ENCODE measurements at places on chromosomes 12 and 14.

- no peak for DNase-seq
Observed at GRCh38 chr12:104054681-104055346, 4.8 kb upstream of the GLT8D2 start.

GRCh38 chr12:47882781-47883546, 21.8 kb downstream of the VDR start:
- DNase-seq, result no peak

DNA sequence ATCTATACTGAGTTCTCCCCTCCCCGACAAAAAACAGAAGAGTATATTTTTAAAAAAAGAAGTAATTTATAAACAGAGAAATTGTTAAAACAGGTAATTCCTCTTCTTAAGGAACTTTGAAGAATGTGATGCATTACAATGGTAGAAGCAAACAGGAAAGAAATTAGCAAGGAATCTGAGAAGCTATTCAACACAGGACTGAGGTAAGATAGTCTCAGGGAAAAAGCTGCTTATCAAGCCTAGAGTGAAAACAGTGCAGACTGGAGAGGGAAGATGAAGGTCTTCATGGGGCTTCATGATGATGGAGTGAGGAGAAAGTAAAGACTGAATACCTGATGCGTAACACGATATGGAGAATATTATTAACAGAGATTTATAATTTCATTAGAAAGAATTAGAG, 880.0 kb downstream of the SLC16A7 start:
- no peak for DNase-seq

DNA sequence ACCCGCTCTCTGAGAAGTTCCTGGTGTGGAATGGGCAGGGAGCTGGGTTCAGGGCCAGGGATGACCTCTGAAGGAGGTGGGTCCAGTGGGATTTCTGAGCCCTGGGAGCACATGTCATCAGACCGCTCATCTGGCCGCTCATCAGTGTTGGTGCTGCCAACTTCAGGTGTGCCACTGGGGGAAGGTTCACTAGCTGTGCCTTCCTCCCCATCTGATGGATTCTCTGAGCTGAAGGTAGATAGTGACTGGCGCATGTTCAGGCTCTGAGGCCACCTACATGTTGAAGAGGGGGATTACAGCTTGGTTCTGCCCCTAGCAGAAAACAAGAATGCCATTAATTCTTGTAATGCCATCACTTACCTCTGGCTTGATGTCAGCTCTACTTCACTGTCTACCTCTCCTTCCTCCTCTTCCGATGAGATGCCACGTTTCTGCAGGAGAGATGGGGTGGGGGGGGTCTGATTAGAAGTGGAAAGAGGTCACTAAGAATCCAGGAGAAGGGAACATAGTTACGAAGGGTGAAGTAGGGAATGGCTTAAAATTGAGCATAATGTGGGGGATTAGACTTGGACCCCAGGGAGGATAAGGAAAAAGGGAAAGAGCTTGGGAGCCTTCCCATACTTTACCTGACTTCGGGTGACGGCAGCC, 17.2 kb downstream of the MAP3K12 start:
- DNase-seq, result no peak

- peak; percentile 83 for DNase-seq
Observed at GRCh38 chr12:128817111-128818015, 6.4 kb downstream of the SLC15A4 start.

DNA sequence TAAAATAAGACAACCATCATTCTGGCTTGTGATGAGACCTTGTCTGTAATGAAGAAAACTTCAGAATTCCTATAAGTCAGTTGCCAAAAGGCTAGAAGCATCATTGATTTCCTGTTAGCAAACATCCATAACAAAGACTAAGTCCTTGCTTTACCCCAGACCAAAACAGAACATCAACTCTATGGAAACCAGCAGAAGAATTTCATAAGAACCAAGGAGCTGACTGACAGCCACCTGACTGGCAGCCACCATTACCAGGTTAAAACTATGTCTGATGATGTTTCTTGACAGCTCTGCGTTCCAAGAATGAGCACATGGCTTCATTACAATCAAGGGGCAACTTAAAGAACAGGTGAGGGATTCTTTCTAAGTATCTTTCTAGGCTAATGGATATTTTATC, 29.3 kb downstream of the HECTD4 start:
- DNase-seq, result peak; percentile 29

DNA sequence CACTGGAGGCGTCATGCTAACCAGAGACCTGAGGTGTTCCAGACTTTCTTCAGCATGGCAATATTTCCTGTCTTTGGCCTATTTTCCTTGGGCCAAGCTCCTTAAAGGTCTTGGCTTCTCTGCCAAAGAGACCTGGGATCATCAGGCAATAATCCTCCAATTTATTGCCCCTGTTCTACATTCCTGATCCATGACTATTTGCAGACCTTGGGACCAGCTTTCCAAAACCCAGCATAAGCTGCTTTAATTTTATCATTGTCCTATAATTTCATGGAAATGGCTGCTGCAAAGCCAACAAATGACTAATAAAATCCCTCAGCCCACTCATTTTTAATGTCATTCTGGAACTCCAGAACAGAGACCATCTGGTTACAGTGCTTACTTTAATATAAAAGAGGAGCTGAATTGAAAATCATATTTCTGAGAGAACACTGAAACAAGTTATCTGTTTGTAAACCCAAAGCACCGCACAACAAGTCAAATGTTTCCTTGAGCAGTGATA, 166.9 kb upstream of the BTG1 start:
- DNase-seq, result no peak

GRCh38 chr14:70887737-70888499, 19.3 kb upstream of the PCNX1 start:
- no peak for DNase-seq

DNA sequence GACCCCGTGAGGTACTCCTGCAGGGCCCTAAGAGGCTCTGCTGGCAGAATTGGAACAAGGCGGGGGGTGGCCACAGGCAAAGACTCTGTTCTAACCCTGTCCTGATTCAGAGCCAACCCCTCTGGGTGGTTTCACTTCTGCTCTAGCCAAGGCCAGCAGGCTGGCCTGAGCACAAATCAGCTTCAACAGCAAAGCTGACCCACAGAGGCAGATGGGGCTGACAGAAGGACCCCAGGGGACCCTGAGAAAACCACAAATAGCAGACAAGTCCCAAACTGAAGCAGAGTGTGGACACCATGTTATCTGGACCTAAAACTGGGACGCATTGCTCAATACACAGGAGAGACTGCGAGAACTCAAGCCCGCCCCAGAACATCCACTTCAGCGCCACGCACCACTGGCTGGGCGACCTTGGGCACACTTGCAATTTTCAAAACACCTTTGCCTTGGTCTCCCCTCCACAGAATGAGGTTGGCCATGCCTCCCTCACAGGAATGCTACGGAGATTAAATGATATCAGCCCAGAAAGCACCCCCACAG, 76.4 kb upstream of the DICER1 start:
- DNase-seq, result no peak

- no peak for DNase-seq
Observed at GRCh38 chr14:56328021-56328420, 209.8 kb downstream of the PELI2 start.

DNA sequence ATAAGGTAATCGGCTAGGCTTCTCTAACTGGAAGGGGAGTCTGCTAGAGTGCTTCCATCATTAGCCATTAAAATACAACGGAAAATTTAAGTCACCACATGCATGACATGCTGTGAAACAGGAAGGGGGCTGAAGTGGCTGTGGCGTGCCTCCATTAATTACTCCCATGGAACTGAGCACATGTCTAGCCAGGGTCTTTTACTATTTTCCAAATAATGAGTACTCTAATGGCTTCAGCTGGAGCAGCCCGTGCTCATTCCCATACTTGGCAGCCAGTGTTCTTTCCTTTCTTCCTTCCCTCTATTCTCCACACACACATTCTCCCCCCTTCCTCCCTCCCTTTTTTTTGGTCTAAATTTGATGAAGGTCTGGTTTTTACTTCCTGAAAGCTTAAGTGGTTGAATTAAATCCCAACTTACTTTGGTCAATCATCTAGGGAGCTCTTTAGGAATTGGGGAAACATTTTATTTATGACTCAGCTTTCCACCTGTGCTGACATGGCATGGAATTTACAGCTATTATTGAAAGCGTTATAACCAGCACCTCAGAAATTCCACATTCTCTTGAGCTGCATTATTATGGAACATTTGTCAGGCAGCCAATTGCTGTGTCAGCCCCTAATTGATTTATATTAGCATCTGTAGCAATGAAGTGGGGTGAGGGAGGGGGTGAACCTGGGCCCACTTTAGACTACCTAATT, 72.3 kb downstream of the LRIG3 start:
- DNase-seq, result no peak

DNA sequence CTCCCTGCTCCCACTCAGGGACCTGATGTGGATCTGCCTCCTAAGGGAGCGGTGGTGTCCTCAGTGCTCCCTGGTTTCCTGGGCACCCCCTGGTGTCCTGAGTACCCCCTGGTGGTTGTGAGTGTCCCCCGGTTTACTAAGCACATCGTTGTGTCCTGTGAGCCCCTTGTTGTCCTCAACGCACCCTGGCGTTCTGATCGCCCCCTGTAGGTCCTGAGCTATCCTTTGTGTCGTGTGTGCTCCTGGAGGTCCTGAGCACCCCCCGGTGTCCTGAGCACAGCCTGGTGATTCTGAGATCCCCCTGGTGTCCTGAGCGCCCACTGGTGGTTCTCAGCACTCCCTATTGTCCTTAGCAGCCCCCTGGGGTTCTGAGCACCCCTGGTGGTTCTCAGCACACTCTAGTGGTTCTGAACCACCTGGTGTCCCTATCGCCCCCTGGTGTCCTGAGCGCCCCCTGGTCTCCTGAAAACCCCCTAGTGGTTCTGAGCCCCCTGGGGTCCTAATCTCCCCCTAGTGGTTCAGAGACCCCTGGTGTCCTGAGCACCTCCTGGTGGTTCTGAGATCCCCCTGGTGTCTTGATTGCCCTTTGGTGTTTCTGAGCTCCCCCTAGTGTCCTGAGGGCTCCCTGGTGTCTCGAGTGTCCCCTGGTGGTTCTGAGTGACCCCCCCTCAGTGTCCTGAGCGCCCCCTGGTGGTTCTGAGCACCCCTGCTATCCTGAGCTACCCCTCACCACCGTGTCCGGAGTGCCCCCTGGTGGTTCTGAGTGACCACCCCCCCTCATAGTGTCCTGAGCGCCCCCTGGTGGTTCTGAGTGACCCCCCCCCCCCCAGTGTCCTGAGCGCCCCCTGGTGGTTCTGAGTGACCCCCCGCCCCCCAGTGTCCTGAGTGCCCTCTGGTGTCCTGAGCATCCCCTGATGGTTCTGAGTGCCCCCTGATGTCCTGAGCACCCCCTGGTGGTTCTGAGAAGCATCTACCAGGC, 615.1 kb downstream of the TMEM121 start:
- DNase-seq, result no peak

DNA sequence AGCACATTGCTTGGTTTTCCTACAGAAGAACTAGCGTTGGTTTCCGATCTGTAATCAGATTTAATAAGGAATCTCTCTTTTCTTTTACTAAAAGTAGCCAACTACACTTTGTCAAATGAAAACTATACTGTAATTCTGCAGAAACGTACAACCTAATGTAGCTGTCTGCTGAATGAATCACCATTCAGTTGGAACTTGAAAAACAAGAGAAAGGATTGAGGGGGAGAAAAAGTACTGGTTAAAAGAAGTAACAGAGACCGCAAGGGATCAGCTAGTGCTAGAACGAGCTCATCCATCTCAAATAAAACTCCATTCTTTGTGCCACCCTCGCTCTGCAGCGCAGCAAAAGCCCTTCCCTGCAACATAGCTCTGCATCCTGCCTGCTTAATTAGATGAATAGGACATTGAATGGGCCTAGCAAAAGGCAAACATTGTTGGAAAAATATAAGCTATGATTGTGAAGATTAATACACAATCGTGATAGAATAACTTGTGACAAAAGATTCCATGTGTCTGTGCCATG, 2.6 kb downstream of the GARIN2 start:
- peak; percentile 41 for DNase-seq

- DNase-seq, result no peak
Observed at GRCh38 chr12:26054383-26054782, 70.5 kb downstream of the BHLHE41 start.

DNA sequence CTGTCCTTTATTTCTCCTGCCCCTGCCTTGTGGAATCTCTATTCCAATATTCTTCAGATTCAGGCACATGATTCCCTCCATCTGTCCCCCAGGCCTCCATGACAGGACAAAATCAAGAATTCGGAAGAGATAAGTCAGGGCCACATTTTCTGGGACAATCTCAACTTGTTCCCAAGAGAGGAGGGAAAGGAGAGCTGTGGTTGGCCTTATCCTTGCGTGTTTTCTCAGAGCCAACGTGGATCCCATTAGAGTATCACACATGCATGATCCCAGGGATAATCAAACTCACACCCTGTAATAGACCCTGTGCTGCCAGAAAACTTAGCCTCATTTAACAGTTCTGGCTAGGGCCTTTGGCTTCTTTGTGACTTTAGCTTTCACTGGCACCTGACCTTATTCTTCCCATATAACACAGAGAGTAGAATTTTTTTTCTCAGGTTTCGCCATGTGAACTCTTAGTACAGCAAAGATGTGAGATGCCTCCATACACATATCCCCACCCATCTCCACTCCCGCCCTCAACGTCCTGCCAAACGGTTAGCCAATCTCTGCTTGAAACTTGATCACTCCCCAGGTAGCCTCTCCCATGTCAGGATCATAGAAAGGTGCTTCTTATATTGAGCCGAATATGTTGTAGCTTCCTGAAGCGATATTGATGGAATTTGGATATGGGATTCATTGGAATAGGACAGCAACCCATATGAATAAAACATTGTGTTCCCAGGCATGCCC, 6.7 kb upstream of the KRT1 start:
- no peak for DNase-seq

GRCh38 chr14:100818221-100818699, 7.7 kb upstream of the MEG3 start:
- DNase-seq, result no peak

- no peak for DNase-seq
Observed at GRCh38 chr12:90916516-90916915, 38.5 kb downstream of the CCER1 start.

- peak; percentile 80 for DNase-seq
Observed at GRCh38 chr12:28622406-28622805, 432.1 kb downstream of the CCDC91 start.

DNA sequence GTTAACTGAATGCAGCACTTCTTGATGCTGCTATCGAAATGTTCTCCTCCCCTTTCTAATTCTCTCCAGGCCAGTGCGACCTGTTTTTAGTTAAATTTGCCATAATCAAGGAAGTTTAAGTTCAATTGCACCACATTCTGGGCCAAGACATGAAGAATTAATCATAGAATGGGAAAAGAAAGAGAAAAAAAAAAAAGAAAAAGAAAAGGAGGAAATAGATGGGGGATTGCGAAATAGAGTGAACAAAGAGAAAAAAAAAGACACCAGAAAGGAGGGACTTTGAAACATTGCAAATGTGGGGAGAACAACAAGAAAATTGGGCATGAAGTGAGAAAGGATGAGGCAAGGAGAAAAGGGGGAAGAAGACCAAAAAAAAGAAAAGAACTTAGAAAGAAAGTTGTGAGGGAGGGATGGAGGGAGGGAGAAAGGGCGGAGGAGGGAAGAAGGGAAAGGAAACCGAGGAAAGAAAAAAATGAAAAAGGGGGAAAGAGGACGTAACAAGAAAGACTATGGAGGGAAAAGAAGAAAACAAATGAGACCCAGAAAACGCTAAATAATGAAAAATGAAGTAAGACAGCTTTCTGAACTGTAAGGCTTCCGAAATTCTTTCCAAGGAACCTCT, 32.8 kb upstream of the TBX5 start:
- no peak for DNase-seq

GRCh38 chr14:105287249-105288102, 13.3 kb downstream of the BRF1 start:
- DNase-seq, result no peak

All from iris pigment epithelial cell (primary cell).